Activated T-cell treated with anti-CD3 and anti-CD28 coated beads, Interleukin-2, amount 50 U/mL, for 1 hour (primary cell): ENCODE measurements at places on chromosomes 7 and 10.

DNA sequence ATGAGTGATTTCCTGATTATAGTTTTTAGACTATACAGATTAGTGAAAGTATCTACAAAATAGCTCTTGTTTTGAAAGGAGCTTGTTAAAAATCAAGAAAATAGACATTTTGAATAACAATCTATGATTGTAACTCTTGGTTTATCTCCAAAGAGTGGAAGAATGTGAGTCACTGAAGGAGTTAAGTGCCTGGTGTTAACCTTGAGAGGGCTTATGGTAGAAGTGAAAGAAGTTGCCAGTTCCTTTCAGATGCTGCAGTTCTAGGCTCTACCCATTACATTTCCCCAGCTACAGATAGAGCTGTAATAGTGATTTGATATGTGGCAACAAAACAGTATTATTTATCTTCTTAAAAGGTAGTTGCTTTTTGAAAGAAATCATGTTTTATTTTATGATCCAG, 12.7 kb downstream of the NRBF2 start:
- DNase-seq: no peak

- no peak for DNase-seq
Observed at GRCh38 chr7:39406467-39406866, 159.7 kb upstream of the YAE1 start.

GRCh38 chr10:122665946-122666345, 33.7 kb downstream of the C10orf120 start:
- no peak for DNase-seq

DNA sequence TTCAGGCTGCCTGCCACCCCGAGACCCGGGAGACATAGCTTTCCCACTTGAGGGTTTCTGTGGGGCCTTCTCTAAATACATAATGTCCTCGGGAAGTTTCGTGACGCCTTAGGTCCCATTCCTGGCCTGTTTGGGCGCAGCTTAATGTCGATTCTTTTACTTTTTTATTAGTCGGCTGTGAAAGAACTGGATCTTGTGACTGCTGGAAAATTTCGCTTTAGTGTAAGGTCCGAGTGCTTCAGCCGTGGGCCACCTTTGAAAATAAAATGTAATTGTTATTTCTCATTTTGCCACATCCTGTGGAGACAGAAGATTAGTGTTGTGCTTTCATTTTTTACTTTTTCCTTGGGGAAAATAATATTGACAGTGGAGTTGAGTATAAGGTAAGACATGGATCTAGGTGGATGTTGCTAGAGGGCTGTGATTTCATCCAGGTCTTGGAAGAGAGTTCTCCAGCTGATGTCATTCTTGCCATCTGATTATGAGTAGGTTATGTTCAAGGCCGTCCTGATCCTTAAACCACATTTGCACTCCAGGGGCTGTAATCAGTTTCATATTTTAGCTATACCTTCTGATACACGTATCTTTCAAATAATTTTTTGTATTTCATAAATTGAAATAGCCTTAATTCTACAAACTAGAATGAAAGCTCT, 830 bp downstream of the RAB18 start:
- no peak for DNase-seq

- no peak for DNase-seq
Observed at GRCh38 chr7:132546366-132547127, 29.7 kb downstream of the PLXNA4 start.

DNA sequence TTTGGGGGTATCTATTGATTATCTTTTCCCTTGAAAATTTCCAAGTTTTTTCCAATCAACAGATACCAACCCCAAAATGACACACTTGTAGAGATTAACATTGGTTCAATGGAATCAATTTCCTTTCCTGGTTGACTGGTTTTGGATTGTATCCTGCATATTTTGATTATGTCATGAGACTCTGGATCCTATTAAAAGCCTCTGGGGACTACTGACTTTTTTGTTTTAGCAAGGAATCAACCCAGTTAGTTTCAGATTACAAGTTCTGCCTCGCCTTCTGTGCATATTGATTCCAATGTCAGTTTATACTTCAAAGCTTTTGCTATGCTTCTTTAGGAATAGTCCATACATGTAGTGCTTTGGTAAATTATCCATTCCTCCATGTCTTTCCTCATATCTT, 29.2 kb downstream of the COPG2 start:
- DNase-seq: no peak

GRCh38 chr7:155756322-155756721, 55.9 kb downstream of the SHH start:
- DNase-seq: no peak

DNA sequence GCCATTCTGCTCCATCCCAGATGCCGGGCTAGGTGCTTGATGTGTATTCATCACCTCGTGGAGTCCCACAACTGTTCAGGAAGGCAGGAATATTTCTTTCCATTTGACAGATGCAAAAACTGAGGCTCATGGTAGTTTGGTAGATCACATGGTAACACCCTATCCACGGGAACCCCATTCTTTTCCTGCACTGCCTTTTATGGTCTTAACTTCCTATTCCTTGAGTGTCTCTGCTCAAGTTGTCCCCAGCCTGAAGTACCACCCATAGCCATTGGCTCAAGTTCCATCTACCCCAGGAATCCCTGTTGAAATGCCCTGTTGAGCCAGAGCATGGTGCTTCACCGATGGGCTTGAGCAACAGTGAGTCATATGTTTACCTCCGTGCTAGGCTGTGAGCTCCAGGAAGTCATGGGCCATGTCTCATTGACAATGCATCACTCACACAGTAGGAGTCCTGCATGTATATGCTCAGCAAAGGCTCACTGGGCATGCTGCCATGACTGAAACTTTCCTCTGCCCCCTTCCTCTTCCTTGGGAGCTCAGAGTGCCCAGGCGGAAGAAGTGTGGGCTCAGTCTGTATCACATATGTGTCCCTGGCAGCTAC, 71.7 kb upstream of the ADAM12 start:
- no peak for DNase-seq

GRCh38 chr7:16847381-16847860, 34.4 kb downstream of the AGR3 start:
- no peak for DNase-seq

GRCh38 chr10:10946081-10946480, 71.6 kb upstream of the CELF2 start:
- DNase-seq: no peak

DNA sequence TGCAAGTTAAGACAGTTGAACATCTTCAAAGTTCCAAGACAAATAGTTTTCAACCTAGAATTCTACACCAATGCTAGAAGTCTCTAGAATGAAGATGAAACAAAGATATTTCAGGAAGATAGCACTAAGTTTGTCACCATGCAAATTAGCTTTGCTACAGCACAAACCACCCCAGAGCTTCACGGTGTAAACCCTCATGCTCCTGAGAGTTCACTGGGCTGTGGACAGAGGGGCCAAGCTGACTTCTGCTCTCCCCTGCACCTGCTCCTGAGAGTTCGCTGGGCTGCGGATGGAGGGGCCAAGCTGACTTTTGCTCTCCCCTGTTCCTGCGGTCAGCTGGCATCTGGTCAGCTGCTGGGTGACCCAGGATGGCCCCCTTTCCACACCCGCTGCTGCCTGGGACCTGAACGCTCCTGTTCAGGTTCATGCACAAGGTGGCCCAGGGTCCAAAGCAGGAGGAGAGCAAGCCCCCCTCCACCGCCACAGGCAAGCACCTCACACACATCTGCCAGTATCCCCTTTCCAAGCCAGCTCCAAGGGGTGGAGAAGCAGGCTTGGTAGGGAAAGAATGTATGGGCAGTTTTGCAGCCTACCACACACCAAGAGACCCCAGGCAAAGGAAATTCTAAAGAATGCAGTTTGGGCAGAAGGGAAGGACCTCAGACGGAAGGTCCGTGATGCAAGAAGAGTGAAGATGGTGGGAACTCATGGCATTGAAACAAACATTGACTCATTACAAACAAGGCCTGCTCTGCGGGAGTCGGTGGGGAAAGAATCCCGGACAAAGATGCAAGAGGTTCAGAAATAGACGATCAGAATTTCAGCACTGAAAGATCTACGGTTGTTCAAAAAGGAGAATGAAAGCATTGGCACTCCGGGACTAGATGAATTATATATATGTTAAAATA, 137.8 kb upstream of the PPP2R2D start:
- DNase-seq: no peak

DNA sequence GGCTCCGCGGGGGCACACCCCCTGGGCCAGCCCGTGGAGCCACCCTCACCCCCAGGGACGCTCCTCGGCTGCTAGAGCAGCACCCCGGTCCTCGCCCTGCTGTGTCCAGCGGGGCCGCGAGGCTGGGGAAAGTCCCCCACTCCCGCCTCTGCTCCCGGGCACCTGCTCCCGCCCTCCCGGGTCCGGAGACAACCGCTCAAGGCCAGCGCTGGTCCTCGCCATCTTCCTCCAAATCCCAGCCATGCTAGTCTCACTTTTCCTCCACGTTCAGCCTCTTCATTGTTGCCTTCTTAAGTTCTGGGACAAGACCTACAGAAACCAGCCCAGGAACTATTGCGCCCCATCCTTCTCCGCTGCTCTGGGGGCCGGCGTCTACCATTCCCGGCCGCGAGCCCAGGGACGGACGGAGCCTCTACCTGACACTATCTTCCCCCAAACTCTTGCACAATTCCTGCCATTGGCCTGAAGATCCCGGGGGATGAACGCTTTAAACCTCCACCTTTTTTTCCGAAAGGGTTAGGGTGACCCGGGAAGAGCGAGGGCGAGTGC, 4.8 kb upstream of the KCP start:
- no peak for DNase-seq
